ENCODE measurements at places on chromosomes 1 and 21.

DNA sequence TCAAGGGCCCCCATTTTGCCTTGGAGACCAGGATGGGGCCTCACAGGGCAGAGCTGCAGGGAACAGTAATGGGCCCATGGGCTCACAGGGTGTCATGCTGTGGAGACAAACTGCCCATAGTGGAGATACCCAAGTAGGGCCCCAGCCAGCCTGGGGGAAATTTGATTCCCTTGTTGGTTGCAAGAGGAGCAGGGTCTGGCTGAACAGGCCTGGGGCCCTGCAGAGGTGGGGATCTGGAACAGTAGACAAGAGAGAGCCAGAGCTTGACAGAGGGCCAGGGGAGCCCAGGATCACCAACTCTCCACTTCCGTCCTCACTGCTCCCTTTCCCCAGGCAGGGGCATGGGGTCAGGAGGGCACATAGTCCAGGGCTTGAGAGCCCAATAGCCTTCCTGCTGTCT, 8.7 kb downstream of the S100B start:
- no peak for DNase-seq

GRCh38 chr1:172084876-172085275, 243.6 kb downstream of the DNM3 start:
- DNase-seq: no peak

- no peak for DNase-seq
Measured at GRCh38 chr1:62068978-62069377, 125.7 kb upstream of the L1TD1 start.

DNA sequence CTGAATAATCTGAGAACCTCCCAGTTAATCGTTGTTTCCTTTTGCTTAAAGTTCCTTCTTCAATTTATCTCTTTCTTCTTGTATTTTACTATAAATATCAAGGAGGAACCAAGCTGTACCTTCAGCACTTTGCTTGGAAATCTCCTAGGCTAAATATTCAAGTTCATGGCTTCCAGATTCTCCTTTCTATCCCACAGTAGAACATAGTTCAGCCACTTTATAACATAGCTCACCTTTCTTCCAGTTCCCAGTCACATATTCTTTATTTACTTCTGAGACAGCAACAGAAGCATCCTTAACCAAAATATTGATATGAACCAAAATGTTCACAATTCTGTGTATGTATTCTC, 11.0 kb downstream of the ZMYM4 start:
- no peak for DNase-seq

DNA sequence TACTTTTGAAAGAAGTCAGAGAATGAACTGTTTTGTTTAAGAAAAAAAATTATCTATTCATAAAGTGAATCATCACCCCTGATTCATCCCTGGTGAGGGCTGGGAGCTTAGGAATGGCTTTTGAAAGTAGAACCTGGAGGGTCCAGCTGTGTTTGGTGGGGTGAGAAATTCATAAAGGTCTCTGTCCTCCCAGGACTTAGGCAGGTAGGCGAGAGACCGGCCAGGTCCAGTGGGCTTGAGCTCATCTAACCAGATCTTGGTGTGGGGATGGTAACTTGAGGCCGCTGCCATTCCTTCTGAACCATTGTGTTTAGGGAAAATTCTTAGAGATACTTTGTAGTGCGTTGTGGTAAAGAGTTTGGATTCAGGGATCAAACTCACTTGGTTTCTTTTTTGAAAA, 156.8 kb upstream of the TNR start:
- no peak for DNase-seq

GRCh38 chr1:152309955-152310354, 15.1 kb downstream of the FLG start:
- DNase-seq: no peak

GRCh38 chr1:34851431-34852105, 8.0 kb downstream of the SMIM12 start:
- DNase-seq: no peak

DNA sequence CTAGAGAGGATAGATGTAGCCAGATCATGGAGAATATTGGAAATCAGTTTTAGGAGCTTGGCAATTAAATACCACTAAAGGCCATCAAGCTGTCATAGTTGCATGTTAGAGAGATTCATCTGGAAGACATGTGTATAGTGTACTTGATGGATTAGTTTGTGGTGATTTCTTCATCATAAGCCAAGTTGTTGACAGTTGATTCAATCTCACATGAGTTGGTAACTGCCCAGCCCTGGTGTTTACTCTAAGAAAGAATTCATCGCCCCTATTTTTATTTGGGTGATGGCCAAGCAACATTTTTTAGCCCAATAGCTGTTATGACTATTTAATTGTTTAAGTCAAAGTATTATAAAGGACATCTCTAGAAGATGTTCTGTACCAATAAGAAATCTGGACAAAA, 737.6 kb downstream of the PLA2G4A start:
- no peak for DNase-seq

GRCh38 chr1:19006837-19007271, 50.4 kb upstream of the IFFO2 start:
- no peak for DNase-seq

DNA sequence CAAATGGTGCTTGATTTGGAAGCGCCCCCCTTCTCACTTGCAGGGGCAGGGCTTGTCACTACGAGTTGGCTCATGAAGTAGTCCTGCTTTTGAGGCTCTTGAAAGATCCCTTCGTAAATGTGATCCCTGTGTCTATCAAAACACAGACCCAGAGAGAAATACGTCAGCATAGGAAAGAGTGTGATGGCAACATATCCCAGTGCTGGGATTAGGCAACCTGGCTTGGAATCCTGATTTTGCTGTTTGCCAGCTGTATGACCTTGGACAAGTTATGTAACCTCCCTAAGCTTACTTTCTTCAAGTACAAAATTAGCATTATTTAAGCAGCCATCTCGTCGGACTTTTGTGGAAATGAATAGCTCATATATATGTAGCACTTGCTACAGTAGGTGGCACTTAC, 228.4 kb downstream of the ATG4C start:
- no peak for DNase-seq

DNA sequence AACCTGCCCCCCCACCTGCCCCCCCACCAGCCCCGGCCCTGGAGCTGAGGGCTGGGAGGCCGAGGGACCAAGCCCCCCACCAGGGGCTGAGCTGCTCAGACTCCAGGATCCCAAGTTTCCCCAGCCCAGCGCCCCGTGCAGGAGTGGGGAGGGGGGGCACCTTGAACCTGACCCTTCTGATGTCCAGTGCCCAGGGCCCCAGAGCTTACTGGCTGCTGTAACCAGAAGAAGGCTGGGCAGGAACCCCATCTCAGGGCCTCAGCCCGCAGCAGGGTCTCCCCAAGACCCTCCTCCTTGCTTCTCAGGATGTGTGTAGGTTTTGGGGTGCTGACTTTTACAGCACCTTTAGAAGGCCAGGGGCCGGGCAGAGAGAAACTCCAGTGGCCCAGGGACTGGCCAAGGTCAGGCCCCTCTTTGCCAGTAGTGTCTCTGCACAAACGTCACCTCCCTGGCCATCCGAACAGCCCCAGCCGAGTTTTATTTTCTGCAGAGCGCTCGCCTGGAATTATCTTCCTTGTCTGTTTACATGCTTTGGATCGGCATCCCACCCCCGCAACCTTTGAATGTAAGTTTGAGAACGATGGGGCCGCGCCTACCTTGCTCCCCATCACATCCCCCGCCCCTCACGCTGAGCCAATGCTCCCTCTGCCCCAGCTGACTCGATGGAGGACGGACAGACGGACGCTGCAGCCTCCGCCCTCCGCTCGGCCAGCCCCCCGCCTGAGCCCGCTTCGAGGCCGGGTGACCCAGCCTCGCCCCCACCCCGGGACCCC, 70.1 kb upstream of the CASZ1 start:
- no peak for DNase-seq
